Effector CD8-positive, alpha-beta T cell (primary cell): ENCODE measurements at places on chromosomes 13 and 19.

DNA sequence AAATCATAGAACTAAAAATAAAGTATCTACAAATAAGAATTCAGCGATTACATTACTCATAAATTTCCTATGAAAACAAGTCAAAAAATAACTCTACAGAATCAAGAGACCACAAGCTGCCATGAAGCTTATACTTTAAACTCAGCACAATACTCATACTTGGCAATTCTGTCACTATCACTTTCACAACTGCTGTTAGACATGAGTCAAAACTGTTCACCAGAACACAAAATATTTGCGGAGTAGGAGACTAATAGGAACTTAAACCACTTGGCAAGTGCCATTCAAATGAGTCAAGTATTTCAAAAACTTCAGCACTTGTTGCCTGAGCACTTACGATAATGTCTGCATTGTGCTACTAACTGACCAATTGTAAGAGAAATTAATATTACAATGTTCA is 387.8 kb upstream of the GPC6 start:
- DNase-seq = no peak

GRCh38 chr13:58302349-58302748 is 670.8 kb downstream of the PCDH17 start:
- DNase-seq = no peak

GRCh38 chr19:39506944-39507714 is 7.8 kb upstream of the SELENOV start:
- peak; percentile 28 for DNase-seq

DNA sequence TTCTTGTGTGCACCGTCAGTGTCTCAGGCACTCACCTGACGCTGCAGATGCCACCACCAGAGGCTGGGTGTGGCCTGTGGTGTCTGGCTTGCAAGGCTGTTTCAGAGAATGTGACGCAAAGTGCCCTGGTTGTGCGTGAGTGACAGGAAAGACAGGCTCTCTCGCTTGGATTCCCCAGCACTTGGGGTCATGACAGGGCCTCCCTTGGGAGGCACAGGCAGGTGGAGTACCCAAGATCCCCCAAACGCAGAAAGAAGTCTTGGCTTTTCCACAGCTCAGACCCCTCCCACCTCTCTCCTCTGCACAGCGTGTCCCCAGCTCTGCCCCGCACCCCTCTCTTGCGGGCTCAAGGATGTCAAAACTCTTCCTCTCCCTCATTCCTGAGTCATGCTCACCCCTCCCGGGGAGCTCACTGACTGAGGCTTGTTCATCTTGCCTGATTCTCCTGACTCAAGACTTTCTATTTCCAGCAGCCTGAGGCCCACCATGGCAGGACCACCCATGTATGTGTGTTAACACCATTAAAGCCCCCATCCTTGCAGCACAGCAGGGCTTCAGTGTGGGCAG is 21.0 kb downstream of the DHX34 start:
- no peak for DNase-seq

GRCh38 chr13:109330123-109330522 is 456.3 kb downstream of the IRS2 start:
- no peak for DNase-seq

- DNase-seq = no peak
Observed at GRCh38 chr19:16000024-16000663, 51.3 kb downstream of the OR10H4 start.

GRCh38 chr13:44730851-44731250 is 154.7 kb upstream of the TSC22D1 start:
- DNase-seq = no peak

DNA sequence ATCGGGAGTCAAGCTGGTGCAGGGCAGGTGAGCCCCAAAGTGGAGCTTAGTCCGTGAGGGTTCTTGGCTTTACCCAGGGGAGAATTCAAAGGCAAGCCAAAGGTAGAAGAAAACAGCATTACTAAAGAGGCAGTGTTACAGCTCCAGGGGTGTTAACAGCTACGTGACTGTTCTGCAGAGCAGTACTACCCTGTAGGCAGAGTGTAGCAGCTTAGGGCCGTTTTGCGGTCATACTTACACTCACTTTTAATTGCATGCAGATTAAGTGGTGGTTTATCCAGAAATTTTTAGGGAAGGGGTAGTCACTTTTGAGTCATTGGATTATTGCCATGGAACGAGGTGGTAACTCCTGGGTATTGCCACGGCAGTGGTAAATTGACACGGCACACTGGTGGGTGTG is 482.2 kb downstream of the SLITRK5 start:
- DNase-seq = no peak

- no peak for DNase-seq
Observed at GRCh38 chr13:79190932-79191331, 215.1 kb downstream of the RBM26 start.

DNA sequence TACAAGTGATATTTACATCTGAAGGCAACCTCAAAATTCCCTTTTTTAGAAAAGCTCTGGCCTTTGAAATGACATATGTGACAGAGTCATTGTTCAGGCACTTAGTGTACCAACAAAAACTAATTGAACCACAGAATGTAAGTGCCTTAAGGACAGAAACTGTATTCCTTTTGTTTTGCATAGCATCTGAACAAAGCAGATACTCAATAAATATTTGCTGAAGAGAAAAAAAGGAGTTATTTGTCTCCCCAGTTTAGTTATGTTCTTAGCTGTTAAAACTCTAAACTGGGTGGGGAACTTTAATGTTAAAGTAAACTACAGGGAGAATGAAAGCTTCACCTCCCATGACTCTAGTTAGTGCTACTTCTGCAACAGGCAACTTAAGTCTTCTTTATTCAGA is 56.8 kb upstream of the KLF5 start:
- no peak for DNase-seq

GRCh38 chr19:51016798-51017683 is 2.5 kb downstream of the KLK10 start:
- DNase-seq = peak; percentile 3

GRCh38 chr13:114111577-114111976 is 20.8 kb downstream of the RASA3 start:
- DNase-seq = no peak

DNA sequence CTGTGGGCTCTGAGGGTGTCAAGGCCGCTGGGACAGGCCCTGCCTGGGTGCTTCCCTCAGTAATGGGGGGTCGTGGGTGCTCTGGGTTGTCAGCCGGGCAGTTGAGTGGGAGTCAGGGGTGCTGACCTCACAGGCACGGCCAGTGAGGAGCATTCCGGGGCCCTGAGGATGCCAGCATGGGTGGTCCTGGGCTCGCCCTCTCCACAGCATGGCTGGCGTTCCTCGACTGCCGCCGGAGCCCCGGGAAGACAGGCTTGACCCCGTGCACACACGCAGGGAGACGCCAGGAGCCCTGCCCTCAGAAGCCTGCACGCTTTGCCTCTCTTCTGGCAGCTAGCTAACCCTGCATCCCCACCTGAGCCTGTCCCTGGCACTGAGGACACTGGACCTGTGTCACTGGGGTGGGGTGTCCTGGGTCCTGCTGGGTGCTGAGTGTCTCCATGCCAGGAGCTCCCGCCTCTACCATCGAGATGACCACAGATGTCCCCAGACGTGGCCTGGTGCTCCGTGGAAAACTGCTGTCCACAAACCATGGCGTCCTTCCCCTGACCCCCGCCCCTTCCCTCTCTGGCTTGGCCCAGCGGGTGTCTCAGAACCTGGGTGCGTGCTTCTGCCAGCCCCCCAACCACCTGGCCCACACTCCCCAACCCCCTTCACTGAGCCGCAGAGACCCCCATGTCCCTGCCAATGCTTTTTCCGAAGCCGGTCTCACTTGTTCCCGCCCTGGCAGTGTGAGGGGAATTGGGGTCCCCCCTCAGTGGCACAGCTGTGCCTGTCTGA is 4.4 kb upstream of the NDUFS7 start:
- DNase-seq = no peak

GRCh38 chr13:86878781-86879180 is 792.4 kb upstream of the SLITRK5 start:
- no peak for DNase-seq

DNA sequence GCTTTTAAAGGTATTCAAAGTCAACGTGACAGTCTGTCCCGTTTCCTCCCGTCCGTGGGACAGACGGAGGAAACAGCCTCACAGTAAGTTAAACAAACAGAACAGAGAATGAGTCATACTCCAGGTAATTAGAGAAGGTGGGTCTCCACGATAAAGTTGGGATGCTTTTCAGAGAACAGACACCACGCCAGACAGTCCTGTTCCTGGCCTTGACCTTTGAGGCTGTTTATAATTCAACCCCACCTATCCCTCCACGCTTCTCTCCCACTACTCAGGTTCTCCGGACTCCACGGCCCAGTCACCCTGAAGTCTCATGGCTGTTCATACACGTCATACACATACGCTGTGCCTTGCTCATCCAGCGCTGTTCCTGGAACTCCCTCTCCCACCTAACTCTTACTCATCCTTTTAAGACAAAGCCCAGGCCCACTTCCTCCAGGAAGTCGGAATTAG is 42.5 kb downstream of the ARHGEF18 start:
- DNase-seq = no peak

GRCh38 chr19:47094557-47095475 is 18.8 kb downstream of the ZC3H4 start:
- no peak for DNase-seq

GRCh38 chr19:52535771-52536447 is 8.4 kb downstream of the ZNF808 start:
- DNase-seq = peak; percentile 90

DNA sequence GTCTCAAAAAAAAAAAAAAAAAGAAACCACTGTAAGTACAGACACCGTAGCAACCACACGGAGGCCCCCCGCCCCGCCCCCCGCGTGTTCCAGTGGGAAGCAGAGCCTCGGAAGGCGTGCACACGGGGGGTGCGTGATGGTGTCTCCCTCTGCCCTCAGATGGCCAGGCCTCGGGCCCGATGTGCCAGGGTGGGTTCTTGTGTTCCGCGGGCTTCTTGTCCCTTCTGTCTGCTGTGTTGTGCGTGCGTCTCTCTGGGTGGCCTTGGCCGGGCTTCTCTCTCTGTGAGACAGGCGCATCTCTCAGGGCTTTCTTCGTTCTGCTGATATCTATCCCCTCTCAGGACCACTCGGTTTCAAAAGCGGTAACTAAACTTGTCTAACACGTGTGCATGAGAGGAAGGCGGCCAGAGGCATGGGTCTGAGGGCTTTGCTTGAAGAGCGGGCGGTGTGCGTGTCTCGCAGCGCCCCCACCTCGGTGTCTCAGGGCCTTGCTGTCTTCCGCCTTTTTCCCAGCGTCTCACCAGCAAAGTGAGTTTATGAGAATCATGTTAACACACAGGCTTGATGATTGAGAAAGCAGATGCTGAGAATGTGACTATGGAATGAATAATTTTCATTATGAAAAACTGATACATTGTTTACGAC is 12.6 kb downstream of the ATP11A start:
- DNase-seq = no peak

DNA sequence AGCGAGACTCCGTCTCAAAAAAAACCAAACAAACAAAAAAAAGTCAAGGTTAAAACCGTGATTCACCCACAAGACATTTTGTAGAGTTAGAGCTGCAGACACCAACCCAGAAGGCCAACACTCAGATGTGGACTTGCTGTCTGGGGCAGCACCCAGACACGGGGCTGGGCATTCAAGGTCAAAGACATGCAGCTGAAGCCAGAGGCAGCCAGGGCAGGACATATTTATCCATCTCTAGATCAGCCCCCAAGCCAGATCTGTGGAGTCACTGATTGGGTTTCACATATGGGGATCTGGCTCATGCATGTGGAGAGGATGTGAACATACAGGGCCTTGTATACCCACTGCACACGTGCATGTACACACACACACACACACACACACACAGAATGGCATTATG is 3.6 kb downstream of the KLK15 start:
- DNase-seq = no peak

GRCh38 chr19:45162608-45163143 is 1.9 kb upstream of the NKPD1 start:
- DNase-seq = no peak

DNA sequence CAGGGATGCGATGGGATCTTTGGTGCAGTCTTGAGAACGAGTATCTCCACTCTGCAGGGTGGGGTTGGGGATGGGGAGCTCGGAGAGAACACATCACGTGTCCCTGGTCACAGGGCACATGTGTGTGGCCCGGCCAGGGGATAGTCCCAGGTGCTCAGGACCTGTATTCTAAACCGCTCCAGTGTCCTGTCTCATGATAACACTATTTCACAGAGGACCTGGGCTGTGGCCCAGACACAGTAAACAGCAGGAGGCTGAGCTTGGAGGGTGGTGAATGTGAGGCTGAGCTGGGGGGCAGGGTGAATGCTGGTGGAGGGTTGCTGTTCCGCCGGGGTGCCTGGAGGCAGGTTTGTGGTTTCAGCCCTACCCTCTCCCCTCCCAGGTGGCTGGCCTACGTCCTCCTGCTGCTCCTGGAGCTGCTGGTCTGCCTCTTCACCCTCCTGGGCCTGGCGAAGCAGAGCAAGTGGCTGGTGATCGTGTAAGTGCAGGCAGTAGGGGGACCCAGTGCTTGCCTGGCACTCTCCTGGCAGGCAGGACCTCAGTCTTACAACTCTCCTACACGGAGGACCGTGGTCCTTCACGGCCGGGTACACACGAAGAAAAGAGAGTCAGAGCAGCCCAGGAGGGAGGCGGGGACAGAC is 11.1 kb downstream of the TTYH1 start:
- DNase-seq = no peak

- no peak for DNase-seq
Observed at GRCh38 chr13:102680842-102681740, 13.8 kb downstream of the METTL21C start.

GRCh38 chr19:16381756-16382401 is 57.3 kb downstream of the KLF2 start:
- no peak for DNase-seq

GRCh38 chr13:85525411-85525810 is 273.8 kb downstream of the SLITRK6 start:
- DNase-seq = no peak

GRCh38 chr19:2573916-2574315 is 98.0 kb downstream of the GADD45B start:
- no peak for DNase-seq

DNA sequence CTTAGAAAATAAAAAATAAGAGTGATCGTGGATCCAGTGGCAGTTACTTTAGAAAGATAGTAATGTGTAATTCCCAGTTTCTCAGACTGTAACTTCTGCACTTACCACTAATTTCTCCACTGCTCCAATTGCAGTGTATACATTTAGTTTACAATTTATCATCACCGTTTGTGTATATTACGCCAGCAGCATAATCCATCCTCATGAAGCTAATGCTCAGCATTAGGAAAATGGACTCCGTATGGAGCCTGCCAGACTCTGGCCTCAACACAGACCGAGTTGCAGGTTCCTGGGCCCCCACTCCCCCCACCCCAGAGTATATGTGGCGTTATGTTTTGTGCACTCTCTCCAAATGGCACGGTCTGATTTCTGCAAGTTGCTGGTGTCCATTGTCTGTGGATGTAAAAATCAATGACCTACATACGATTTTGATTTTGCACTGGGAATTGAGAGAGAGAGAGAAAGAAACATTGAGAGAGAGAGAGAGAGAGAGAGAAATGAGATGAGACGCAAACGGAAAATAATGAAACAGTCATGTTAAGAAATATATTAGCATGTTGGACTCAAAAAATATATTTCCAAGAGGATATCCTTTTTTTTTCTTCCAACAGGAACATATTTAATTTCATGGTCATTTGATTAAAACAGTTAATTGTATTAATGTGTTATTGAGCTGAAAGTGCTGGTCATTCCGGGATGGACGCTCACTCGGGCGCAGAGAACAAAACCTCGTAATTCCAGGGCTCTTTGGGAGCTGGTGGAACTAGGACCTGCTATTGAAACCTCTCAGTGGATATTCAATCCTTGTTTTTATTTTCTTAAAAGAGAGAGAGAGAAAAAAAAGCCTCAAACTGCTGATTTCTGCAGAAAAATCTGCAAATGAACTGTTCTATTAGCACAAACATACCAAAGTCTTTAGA is 278.8 kb downstream of the TSHZ3 start:
- no peak for DNase-seq
